ENCODE measurements at places on chromosomes 13 and 19.

DNA sequence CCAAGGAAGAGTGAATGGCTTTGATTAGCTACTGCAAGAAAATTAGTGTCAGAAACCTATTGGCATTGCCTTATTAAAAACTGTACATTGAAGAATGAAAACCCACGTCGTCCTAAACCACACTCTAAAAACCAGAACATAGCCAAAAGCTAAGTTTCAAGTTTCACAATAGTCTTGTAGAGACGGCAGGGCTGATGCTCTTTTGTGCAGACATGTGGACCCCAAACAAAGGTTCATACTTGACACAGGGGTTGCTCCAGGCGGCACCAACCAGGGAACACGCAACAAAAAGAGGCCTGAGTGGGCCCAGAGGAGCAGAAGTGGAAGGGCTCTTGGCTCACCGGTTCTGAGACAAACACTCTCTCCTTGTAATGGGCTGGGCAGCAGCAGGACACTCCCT lies 28.6 kb upstream of the MIR17HG start:
- DNase-seq, result no peak

DNA sequence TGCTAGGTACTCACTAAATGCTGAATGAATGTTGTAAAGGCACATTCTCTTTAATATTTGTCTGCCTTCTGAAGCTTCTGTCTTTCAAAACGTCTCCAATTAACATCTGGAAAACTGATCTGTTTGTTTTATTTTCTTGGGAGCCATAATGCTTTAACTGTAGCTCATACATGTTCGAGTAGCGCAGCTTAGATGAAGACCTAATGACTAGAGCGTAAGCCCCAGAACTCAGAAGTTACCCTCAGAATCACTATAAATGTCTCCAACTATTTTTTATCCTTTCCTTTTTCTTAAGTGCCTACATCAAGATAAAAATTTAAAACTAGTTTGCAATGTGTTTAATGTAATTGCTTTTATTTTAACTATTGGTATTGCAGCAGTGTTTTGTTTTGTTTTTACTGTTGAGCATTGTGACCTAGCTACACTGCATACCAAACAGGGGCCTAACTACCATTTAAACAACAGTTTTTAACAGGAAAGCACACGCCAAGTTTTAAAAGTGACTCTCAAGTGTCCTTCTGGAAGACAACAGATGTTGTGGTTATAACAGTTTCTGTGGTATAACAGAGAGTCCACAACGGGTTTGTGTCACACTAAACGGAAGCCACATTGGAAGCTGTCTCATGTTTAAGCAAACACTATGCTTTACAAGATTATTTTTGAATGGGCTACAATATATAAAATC lies 42.0 kb downstream of the MRPL57 start:
- DNase-seq, result no peak

DNA sequence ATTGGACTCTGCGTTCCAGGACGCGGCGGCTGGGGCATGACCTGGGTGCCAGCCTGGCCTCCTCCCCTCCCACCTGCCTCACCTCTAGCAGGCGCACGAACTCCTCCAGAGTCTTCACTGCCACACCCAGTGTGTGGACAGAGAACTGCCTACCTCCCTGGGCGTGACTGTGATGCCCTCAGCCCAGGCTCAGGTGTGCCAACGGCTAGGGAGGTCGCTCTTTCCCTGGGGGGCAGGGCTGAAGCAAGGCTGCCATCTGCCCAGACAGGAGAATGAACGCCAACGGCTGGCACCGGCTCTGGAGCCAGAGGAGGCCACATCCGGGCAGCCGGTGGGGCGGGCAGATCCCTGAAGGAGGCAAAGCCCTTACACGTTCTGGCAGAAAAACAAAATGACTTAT lies 11.3 kb downstream of the NANOS3 start:
- no peak for DNase-seq

DNA sequence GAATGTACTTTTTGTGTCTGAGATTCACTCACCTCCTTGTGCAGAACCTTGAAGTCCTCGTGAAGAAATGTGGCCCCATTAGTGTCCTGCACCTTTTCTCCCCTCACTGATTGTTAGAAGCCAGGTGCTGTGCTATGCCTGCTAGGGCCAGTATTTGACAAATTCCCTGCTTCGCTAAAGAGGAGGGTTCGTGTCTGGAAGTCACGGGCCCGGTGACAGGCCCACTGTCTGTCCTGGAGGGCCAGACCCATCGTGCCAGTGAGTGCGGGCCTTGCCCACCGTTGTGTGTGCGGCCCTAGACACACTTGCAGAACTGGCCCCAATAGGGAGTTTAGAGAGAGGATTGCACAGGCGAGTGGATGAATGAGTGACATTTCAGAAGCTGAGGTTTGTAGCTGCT lies 36.8 kb upstream of the GAS6 start:
- no peak for DNase-seq

DNA sequence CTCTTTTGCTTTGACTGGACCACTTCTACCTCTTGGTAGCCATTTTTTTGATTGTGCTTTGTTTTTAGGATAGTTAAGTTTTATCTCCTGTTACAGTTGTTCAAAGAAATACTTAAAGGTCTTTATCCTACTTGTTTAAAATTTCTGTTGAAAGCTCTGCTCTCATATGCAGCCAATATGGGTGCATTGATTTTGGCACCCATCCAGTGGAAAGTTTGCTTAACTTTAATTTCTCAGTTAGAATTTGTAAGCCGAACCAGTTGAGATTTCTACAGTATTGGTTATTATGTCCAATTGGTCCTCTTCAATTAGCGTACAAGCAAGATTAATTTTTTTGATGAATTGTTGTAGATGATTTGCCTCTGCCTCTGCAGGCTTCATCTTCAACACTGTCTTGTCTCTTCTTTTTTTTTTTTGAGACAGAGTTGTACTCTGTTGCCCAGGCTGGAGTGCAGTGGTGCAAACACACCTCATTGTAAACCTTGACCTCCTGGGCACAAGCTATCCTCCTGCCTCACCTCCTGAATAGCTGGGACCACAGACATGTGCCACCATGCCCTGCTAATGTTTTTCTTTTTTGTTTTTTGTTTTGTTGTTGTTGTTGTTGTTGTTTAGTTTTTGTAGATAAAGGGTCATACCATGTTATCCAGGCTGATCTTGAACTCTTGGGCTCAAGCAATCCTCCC lies 65.3 kb downstream of the MAB21L1 start:
- no peak for DNase-seq
